ENCODE measurements at places on chromosomes 1 and 21.

- no peak for DNase-seq
Measured at GRCh38 chr21:39662411-39662953, 49.7 kb downstream of the B3GALT5 start.

DNA sequence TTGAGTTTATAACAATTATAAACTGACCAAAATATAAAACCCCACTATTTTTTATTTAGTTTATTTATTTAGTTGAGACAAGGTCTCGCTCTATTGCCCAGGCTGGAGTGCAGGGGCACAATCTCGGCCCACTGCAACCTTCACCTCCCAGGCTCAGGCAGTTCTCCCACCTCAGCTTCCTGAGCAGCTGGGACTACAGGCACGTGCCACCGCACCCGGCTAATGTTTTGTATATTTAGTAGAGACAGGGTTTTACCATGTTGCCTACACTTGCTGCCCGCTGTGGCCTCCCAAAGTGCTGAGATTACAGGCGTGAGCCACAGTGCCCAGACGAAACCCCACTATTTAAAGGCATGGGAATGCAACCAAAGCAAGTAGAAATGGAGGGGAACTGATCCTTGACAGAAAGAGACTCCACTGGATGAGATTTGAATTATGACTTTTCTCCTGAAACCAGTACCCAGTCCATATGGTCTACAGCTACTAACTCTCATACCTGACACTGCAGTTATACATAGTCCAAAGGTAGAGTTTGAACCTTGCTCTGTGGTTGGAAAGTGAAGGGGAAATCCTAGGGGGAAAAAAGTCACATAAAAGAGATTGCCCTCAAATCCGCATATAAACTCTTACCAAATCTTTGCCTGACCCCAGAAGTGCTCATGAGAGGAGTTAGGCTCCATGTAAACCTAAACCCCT is 11.3 kb downstream of the LRRC8C start:
- no peak for DNase-seq

DNA sequence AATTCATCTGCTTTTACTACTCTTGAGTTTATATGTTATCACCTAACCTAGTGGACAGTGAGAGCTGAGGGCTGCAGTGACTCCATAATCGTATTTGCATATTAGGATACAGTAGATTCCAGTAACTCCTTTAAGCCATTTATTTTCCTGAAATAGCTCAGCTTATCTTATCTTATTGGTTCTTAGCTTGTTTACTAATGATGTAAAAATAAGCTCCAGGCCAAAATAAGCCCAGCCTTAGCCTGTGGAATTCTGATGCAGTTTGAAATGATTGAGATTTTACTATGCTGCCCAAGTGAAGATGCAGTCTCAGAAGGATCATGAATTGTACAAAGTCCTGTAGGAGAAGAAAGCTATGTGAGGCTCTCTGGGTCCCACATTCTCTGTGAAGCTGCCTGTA is 18.1 kb downstream of the ATP1A1 start:
- no peak for DNase-seq

DNA sequence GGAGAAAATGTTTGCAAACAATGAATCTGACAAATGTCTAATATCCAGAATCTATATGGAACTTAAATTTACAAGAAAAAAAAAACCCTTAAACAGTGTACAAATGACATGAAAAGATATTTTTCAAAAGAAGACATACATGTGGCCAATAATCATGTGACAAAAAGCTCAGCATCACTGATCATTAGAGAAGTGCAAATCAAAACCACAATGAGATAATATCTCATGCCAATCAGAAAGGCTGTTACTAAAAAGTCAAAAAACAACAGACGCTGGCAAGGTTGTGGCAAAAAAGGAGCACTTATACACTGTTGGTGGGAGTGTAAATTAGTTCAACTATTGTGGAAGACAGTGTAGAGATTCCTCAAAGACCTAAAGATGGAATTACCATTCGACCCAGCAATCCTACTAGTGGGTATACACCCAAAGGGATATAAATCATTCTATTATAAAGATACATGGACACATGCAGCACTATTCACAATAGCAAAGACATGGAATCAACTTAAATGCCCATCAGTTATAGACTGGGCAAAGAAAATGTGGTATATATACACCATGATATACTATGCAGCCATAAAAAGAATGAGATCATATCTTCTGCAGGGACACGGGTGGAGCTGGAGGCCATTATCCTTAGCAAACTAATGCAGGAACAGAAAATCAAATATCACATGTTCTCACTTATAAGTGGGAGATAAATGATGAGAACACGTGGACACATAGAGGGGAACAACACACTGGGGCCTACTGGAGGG is 123.2 kb downstream of the PTPRC start:
- DNase-seq: no peak

DNA sequence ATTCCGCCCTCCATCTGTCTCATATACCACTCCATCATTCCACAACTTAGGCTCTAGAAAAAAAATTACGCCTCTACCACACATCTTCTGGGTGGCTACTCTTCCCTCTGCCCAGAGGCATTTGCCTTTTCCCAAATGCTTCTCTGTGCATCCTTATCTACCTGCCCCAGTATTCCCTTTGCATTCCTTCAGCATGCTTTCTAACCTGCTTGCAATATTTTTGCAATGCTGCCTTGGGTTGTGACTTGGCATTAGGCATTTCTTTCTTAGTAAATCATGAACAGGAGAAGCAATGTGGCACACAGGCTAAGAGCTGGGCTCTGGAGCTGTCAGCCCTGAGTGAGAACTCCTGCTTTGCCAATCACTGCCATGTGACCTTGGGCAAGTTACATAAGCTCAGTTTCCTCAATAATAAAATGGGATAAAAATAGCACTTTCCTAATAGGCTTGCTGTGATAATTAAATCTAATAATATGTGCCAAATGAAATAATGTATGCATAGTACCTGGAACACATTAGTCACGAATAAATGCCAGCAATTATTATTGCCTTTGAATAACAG is 276.0 kb downstream of the ASTN1 start:
- no peak for DNase-seq

- no peak for DNase-seq
Measured at GRCh38 chr1:25657121-25657882, 40.7 kb downstream of the MAN1C1 start.

GRCh38 chr1:192442736-192443135 is 125.9 kb downstream of the RGS21 start:
- DNase-seq: no peak

GRCh38 chr1:61215676-61216289 is 133.4 kb downstream of the NFIA start:
- no peak for DNase-seq

DNA sequence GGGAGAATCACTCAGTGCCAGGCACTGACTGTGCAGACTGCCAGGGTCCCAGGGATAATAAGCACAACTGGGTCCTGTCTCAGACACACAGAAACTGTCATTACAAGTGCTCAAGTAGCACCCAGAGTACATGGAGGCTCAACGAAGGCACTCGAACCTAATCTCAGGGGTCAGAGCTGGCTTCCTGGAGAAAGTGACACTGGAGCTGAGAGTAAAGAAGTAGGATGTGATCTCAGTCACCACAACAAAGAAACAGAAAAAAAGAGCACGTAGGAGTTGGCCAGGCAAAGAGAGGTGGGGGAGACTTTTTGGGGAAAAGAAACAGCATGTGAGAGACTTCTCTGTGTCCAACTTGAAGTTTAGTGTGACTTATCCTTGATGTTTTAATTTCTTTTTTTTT is 1.3 kb downstream of the CATSPER4 start:
- no peak for DNase-seq

DNA sequence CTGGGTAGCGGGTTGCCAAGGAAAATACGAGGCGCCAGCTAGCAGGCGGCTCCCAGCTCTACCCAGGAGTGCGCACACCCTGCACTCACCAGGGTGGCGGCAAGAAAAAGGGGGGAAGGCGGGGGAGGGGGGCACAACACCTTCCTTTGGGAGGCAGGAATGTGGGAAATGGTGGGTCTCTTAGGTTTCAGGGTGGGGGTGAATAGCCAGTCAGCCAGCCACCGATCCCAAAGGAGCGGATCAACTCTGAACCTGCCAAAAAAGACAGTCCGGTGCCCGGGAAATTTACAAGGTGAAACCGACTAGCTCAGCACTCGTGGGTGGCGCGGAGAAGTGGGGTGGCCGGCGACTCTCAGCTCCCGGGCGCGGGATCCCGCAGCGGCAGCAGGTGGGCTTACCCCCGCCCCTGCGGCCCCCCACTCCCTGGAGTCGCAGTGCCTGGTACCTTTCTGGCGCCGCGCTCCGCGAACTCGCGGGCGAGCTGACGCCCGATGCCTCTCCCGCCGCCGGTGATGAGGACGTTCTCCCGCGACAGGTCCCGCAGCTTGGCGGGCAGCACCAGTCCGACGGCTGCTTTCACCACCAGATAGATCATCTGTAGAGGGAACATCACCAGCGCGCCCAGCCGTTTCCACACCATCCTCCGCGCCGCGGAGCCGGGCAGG is 1.2 kb downstream of the DHRS3 start:
- DNase-seq: no peak

GRCh38 chr1:156080241-156080862 is 1.9 kb downstream of the MEX3A start:
- DNase-seq: no peak

- no peak for DNase-seq
Measured at GRCh38 chr21:31283025-31283424, 61.0 kb downstream of the TIAM1 start.

DNA sequence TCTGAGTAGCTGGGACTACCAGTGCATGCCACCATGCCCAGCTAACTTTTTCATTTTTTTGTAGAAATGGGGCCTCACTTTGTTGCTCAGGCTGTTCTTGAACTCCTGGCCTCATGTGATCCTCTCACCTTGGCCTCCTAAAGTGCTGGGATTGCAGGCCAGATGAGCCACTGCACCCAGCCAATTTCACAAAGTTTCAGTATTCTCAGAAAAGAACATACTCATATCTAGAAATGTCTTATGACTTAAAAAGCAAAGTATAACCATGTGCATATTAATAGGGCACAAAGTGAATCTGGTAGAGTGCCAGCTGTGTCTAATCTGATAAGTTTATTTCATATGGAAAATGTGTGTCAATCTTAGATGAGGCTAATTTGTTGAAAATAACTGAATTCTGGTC is 87.5 kb upstream of the CACYBP start:
- DNase-seq: no peak

DNA sequence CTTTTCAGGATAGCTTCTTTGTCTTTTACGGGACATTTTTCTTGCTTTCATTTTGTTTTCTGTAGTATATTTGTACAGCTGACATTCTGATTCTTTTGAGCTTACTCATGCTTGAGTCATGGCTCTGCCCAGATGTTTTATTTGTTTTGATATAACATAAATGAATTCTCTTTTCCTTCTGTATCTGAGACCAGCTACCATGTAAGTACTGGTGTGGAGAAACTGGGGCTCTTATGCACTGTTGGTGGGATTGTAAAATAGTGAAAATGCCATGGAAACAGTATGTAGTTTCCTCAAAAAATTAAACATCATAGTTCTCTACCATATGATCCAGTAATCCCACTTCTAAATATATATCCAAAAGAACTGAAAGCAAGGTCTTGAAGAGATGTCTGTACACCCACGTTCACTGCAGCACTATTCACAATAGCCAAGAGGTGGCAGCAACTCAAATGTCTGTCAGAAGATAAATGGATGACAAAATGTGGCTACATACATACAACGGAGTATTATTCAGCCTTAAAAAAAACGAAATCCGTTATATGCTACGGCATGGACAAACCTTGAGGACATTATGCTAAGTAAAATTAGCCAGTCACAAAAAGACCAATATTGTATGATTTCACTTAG is 61.4 kb downstream of the EIF2B3 start:
- DNase-seq: peak; percentile 38

DNA sequence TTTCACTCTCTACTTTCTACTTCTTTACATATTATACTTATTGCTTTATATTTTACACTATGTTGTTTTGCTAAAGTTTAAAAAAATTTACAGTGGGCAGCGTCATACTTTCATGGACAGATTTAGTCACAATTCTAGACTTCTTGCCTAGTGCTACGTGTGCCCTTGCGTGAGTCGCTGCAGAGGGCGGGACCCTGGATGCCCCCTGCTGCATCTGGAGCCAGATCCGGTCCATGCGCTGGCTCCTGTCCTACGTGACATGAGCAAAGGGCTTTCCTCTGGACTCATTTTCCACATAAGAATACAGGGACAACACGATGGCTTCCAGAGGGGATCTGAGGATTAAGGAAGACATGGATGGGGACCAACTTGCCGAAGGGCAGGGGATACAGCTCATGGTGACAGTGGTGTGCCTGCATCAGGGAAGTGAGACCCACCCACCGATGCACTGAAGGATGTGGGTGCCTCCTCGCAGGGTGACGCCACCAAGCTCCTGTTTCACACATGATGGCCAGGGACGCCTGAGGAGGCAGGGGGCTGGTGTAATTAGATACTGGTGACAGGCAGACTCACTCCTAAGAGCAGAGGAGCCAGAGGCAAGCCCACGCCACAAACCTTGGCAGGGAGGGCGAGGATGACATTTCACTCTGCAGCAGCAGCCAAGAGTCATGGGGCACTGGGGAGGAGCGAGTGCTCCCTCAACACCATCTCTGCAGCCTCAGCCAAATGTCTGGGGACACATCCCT is 86.6 kb downstream of the DMRTB1 start:
- DNase-seq: no peak

DNA sequence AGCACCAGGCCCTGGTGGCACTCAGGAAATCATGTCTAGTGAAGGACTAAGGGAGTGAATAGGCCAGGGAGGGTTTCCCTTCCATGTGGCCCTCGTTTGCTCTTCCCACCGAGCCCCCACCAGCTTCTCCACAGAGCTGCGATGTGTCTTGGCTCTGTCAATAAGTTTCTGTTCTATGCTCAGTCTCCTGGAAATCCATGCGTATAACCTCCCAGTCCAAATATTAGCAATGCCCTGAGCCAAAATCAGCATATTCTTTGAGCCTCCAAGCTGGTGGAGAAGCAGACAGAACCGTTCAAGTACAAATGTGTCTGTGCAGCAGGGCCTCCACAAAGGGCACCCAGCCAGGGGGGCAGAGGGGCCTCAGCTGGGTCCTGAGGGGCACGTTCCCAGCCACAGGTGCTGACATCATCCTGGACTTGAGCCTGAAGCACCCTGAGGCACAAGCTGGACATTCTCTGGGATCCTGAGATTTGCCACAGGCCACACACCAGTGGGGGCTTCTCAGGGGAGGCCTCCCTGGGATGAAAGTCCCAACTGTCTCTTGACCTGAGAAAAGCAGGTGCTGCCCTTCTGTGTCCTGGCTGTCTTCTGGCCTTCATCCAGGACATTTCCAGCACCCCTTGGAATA is 350.5 kb upstream of the VAMP3 start:
- no peak for DNase-seq

DNA sequence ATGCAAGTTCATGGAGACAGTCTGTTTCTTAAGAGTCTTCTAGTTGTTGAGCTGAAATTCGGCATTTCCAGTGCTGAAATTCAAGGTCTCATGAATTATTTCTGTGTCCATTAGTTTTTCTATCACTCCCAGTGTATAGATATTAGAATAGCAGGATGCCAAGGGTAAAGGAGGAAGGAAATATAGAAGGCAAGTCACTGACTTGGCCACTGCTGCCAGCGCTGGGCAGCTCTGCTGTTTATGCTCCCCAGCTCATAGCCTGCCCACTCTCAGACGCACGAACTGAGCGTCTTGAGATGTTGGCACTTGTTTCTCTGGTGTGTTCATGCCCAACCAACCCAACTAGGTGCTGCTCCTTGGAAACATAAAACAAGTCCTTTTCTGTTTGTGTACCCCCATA is 110.1 kb downstream of the SLC45A1 start:
- DNase-seq: no peak

- DNase-seq: no peak
Measured at GRCh38 chr1:230143534-230143933, 76.5 kb downstream of the GALNT2 start.

GRCh38 chr1:30684881-30685795 is 38.2 kb downstream of the MATN1 start:
- no peak for DNase-seq

Measured in SHP77 treated with DMSO at 0.1 percent for 48 hours (cell line).